ENCODE measurements at places on chromosomes 6 and 20.

GRCh38 chr6:7145885-7146828 is 38.4 kb downstream of the RREB1 start:
- DNase-seq, result peak; percentile 58

DNA sequence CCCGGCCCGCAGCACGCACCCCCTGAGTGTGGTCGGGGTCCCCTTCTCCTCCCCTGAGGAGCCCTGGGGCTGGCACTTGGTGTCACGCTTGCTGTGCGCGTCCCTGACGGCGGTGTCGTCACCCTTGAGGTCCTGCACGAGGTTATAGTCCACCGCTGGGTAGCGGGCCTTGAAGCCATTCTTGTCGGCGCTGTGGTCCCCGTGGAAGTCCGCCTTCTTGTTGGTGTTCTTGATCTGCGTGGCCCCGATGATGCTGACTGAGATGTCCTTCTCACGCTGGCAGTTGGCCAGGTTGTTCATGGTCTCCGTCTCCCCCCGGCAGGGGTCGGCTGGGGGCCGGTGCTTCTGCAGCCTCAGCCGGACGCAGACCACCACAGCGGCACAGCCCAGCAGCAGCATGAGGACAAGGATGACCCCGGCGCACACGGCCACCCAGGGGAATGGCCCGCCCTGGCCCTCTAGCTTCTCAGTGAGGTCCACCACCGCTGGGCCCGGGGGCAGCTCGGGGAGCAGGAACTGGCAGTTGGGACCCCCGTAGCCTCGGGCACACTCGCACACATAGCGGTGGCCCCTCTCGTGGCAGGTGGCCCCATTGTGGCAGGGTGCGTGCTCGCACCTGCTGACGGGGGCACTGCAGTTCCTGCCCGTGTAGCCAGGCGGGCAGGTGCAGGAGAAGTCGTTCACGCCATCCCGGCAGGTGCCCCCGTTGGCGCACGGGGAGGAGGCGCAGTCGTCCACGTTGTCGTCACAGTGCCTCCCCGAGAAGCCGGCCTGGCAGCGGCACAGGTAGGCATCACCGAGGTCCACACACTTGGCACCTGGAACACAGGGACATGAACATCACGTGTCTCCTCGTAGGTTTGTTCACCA is 7.4 kb downstream of the DLL1 start:
- no peak for DNase-seq

GRCh38 chr6:19472850-19473249 is 364.3 kb upstream of the ID4 start:
- no peak for DNase-seq

- DNase-seq, result no peak
Measured at GRCh38 chr6:7201732-7202541, 94.2 kb downstream of the RREB1 start.

Data from right renal cortex interstitium (tissue), 3 donors.